Fibroblast of skin of left quadriceps (primary cell): ENCODE measurements at places on chromosomes 16 and 17.
A peak's percentile ranks its signal among the peaks of the same experiment; 100 is the strongest.

DNA sequence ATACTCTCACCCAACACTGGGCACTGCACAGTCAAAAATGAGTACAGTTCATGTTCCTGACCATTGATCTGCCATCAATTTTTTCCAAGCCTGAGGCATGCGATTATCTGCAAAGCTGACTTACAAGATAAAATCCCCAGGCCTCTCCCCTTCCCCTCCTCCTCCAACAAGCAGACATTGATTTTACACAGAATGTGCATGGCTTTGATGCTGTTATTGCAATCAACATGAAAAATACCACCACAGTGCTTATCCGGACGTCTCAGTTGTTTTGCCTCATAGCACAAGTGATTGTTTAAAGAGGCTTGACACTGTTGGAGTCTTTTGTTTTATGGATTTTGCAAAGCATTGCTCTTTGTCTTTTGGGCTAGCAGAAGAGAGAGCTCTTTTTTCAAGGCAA lies 163.8 kb downstream of the TOX3 start:
- DNase-seq: no peak

DNA sequence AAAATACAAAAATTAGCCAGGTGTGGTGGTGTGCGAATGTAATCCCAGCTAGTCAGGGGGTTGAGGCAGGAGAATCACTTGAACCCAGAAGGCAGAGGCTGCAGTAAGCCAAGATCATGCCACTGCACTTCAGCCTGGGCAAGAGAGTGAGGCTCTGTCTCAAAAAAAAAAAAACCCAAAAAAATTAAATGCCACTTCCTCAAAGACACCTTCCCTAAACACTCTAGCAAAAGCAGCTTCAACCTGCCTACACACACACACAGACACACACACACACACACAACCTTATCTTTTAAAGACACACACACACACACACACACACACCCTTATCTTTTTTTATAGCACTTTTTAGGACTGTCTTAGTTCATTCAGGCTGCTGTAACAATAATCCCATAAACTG lies 201.7 kb upstream of the PSMD7 start:
- no peak for DNase-seq

DNA sequence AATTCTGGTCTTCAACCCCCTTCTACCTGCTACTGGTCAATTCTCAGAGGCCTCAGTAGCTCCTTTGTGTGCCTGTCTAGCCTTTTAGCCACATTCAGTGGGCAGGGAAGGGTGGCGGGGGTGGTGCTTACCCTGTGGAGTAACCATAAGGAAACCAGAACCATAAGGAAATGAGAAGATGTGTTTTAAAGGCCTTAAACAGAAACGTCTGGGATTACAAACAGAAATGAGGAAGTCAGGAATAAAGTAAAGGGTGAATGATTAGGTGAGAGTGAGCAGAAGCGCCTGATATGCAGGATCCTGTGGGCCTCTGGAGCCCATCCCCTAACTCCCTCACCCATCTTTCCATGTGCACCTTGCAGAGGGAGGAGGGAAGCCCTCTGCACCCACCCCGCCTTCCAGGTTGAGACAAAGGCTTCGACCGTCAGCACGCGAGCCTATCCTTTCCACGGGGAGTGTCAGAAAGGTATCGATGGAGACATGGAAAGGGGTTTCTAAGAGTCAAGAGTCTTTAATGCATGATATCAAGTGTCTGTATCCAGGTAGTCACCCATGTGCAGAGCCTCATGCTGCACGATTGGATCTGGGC lies 20.4 kb downstream of the KIAA0513 start:
- DNase-seq: no peak

DNA sequence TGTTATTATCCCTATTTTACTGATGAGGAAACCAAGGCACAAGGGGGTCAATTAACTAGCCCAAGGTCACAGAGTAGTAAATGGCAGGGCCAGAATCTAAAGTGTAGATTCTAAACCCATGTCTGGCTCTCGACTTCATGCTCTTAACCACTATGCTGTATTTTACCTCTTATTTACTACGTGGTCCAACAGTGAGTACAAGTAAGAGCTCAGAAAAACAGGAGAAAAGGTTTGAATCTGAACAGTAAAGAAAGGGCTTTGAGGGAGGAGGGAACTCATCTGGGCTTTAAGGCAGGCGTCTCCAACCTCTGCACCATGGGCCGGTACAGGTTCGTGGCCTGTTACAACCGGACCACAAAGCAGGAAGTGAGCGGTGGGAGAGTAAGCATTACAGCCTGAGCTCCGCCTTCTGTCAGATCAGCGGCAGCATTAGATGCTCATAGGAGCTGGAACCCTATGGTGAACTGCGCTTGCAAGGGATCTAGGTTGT lies 62.9 kb downstream of the SMURF2 start:
- DNase-seq: no peak

DNA sequence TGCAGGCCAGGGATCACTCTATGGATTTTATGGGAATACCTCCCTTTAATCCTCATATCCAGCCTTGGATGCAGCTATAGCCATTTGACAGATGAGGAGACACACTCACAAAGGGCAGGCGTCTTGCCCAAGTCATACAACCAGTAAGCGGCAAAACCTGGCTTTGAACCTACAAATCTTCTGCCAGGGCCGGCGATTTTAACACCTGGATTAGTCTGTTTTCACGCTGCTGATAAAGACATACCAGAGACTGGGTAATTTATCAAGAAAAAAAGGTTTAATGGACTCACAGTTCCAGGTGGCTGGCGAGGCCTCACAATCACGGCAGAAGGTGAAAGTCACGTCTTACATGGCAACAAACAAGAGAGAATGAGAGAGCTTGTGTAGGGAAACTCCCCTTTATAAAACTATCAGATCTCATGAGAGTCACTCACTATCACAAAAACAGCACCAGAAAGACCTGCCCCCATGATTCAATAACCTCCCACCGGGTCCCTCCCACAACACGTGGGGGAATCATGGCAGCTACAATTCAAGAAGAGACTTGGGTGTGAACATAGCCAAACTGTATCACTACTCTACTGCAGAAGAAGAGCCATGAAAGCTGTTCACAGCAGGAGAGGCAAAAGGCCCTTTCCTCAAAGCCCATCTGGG lies 67.5 kb downstream of the XYLT1 start:
- DNase-seq: no peak

DNA sequence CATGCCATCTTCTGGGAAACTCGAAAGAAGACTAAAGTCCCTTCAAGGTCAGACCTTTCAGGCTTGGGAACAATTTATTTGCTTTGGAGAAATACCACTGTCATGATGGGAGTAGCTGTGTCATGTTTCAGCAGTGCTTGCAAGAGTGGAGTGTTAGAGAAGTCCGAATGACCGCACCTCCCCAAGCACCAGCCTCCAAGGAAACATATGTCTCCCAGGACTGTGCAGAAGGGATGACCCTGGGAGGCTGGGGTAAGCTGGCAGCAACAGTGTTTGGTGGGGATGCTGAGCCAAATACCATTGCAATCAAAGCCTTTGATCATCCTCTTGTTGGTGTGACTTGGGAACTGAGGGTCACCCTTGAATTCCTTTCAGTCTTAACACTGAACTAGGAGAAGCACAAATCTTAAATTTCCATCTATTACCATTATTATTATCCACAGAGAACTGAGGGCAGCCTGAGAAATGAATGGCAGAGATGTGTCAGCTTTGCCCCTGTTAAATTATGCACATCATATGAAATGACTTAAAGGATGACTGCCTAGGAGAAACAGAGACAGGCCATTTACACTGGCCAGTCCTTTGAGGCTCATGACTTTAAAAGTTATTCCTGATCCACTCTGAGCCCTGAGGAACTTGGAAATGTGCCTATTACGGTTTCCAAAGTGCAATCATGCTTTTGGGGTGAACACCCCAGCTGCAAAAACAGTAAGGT lies 244.9 kb downstream of the CA10 start:
- DNase-seq: no peak

GRCh38 chr17:68693896-68694295 lies 92.7 kb upstream of the FAM20A start:
- DNase-seq: no peak

- DNase-seq: no peak
Observed at GRCh38 chr16:88809068-88809675, 2.6 kb downstream of the APRT start.

DNA sequence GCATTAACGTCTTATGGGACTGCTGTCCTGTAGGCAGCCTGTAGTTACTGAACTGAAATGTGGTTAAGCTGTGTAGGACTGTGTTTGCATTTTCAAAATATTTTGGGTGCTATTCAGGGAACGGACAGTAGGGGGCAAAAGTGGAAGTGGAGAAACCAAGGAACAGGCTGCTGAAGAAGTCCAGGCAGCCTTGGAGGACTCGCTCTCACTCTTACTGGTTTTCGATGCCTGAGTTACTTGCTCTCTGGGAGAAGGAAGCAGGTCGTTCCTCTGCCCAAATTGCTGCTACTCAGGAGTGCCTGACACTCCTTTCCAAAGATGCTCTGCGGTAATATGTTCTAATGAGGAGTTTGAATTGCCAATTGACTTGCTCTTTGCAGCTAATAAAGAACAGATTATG lies 64.5 kb upstream of the RBFOX1 start:
- DNase-seq: no peak

- DNase-seq: no peak
Observed at GRCh38 chr17:76296186-76296585, 11.9 kb downstream of the QRICH2 start.

DNA sequence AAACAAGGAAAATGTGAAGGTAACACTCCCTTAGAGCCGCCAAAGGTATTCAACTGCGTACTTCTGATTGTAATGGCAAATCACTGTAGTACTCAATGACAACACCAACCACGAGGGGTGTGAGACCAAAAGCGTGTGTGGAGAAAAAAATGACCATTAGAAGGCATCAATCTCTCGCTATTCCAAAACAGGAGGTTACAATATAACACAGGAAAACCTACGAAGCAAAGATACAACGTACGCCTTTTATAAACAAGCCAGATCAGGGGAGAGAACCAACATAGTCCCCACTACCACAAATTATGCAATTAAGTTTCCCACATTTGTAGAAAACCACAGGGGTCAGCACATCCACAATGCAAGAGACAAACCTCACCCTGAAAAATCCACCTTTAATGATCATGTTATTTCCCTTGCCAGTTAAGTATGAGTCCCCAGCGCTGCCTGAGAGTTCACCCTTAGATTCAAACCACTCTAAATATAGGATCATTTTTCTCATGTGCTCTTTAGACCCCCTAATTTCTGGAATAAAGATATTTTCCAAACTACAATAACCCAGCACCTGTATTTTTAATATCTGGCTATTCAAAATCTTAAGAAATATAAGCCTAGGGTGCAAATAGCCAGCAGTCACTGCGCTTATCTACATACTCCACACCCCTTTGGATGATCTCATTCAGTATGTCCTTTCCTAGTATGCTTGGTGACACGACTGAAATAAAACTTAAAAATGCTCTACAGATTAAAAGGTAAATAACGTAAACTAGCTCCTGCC lies 12.4 kb downstream of the TEX14 start:
- no peak for DNase-seq

- no peak for DNase-seq
Observed at GRCh38 chr17:65629234-65629690, 67.8 kb upstream of the AXIN2 start.

GRCh38 chr16:4376126-4376892 lies 4.7 kb downstream of the VASN start:
- DNase-seq: no peak

- peak; percentile 76 for DNase-seq
Observed at GRCh38 chr16:15427648-15428239, 6.6 kb upstream of the BMERB1 start.

DNA sequence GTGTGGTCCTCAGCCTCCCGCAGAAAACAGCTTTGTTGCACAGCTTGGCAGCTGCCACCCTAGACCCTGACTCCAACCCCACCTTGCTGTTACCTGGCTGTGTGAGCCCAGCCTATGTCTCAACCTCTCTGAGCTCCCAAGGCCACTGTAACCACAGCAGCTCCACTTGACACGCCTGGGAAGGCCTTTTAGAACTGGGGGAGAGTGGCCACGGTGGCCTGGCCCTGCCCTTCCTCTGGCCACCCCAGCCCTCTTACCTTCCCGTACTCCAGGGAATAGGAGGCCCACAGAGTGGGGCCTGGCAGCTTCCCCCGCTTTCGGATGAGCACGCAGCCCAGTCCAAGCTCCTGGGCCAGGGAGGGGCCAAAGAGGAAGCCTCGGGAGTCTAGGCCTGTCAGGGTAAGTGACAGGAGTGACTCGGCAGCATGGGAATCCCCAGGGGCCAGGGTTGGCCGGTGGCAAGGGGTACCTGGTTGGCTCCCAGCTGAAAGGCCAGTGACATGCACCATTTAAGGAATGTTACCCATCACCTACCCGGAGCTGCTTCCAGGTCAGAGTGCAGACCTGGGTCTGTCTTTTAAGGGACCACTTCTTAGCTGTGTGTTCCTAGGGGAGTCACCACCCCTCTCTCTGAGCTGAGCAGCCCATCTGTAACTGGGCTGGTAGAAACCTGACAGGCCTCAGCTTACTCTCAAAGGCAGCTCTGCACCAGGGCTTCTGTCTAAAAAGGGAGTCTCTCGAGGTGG lies 1.4 kb downstream of the APRT start:
- DNase-seq: no peak

GRCh38 chr16:12097523-12098428 lies 121.2 kb downstream of the SNX29 start:
- no peak for DNase-seq

DNA sequence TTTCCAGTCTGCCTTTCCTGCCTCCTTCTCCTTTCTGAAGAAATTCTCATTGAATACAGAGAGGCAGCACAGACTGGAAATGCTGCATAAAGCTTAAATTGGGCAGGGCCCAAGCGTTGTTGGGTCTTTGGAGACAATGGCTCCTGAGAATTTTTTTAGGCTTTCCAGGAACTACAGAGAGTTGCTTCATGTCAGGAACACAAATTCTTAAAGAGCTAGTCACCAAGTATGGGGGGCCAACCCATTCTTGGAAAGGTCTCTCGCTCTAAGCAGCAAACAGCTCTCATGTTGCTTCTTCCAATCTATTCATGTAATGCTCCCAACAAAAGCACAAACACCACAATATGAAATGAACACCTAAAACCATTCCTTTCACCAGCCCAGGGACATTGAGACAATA lies 6.9 kb downstream of the HNF1B start:
- no peak for DNase-seq

GRCh38 chr17:42691021-42691545 lies 8.8 kb downstream of the CNTNAP1 start:
- no peak for DNase-seq

- no peak for DNase-seq
Observed at GRCh38 chr17:45332989-45333701, 16.3 kb upstream of the MAP3K14 start.

- DNase-seq: no peak
Observed at GRCh38 chr17:56326001-56326359, 172.7 kb downstream of the ANKFN1 start.
